ENCODE measurements at places on chromosomes 13 and 19.

GRCh38 chr19:1736927-1737326 lies 16.4 kb upstream of the ONECUT3 start:
- no peak for DNase-seq

DNA sequence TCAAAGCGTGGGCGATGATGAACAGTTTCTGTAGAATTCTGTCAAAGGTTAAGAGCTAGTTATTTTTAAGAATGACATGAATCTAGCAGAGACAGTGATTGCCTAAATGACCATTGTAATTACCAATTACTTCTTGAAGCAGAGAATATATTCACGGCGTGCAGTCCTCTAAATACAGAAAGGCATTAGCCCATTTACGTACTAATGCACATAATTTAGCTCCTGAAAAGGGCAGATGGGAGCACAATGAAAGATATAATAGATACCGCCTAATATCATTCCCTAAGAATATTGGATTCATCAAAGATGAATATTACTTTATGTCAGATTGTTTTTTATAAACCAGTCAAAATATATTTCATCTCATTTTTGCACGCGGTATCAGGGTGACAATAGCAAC lies 212.4 kb downstream of the URI1 start:
- DNase-seq = no peak

DNA sequence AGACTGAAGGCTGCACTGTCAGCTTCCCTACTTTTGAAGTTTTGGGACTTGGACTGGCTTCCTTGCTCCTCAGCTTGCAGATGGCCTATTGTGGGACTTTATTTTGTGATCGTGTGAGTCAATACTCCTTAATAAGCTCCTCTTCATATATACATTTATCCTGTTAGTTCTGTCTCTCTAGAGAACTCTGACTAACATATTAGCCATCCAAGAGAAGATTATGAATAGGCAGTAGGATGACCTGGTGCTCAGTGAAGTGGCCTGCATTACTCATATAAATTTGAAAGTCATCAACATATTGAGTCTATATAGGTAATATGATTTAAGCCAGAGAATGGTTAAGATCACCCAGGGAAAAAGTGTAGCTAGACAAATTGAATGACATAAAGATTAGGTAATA lies 136.3 kb upstream of the UFM1 start:
- no peak for DNase-seq

DNA sequence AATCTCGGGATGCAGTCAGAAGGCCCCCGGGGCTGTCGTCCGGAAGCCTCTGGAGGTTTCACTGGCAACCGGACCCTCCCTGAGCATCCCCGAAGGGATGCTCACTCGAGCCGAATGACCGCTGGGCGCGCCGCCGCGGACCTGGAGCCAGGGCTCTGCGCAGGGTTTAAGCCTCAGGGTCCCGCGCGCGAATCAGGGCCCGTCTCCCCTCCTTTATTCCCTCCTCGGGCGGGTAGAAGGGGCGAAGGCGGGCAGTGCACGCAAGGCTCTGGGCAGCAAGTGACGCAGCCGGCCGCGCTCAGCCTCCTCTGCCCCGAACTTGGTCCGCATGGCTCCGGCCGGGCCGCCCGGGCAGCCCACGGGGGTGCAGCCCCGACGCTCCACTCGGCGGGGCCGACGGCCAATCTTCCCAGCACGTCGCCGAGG lies 572 bp downstream of the SHISA2 start:
- DNase-seq = no peak

GRCh38 chr19:2170219-2170618 lies 6.5 kb downstream of the DOT1L start:
- no peak for DNase-seq

GRCh38 chr19:58385313-58385890 lies 1.7 kb upstream of the RPS5 start:
- DNase-seq = no peak

GRCh38 chr13:39326469-39327171 lies 276.4 kb downstream of the LHFPL6 start:
- no peak for DNase-seq

DNA sequence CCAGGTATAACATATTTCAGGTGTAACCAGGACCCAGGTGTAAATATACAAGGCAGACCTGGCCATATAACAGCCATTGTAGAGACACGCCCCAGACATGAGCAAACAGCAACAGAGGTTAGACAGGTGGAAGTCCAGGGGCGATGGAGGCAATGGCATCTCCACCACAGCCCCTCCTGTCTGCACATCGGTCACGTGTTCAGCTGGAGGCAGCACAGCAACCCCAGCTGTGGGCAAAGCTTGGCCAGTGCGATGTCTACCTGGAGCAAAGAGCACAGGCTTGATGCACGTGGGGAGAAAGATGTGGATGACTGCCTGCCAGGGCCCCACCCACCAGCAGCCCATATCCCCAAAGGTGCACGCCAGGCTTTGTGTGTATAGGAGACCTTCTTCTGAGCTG lies 4.4 kb downstream of the CYP4F2 start:
- no peak for DNase-seq

DNA sequence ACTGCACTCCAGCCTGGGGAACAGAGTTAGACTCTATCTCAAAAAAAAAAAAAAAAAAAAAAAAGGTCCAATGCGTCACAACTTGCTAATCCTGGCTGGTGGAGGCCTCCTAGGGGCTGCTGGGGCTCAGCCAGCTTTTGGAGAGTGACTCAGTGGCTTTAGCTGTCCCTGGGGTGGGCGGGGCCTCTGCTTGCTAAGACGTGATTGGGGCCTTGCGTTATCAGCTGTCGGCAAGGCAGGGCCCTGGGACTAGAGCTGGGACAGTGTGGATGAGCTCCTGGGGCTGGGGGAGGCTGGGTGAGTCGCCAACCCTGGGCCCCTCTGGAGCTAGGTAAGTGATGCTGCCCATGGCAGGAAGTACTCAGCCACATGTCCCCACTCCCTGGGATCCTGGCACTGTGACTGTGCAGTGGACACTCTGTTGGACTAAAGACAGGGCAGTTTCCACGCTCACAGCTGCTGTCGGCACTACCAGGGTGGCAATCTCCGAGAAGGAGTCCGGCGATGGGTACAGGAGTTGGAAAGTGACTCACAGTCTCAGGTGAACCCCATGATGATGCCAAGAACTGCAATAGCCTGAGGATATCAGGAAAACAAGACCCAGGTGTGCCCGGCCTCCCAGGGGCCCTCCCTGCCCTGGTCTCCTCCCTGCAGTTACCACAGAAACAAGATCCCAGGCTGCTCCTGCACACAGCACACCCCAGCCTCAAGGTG lies 32.2 kb downstream of the F2RL3 start:
- DNase-seq = no peak

GRCh38 chr13:60009300-60010253 lies 154.2 kb downstream of the DIAPH3 start:
- DNase-seq = no peak

- no peak for DNase-seq
Observed at GRCh38 chr13:46179491-46179908, 2.5 kb downstream of the LCP1 start.

GRCh38 chr19:10769533-10770491 lies 51.9 kb downstream of the DNM2 start:
- DNase-seq = no peak
